ENCODE measurements at places on chromosomes 2 and 18.
A peak's percentile ranks its signal among the peaks of the same experiment; 100 is the strongest.

- DNase-seq = no peak
Measured at GRCh38 chr2:23662466-23662865, 264.5 kb downstream of the ATAD2B start.

DNA sequence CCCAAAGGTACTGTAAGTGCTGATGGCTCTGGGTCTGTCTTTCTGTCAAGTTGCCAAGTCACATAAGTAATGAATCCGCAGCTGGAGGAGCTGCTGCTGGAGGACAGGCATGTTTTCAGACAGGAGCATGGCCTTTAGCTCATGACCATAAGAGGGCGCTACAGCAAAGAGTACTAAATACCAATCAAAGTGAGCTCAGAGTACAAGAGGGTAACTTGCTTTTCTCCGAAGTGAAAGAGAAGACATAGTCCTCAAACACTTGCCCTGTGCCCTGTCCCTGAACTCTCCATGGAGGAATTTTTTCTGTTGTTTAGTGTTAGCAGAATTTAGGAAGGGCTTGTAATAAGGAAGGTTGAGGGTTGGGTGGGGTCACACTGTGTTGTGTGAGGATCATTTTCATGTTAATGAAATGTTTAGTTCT lies 58.0 kb upstream of the EML6 start:
- DNase-seq = no peak

GRCh38 chr2:24512404-24512803 lies 21.4 kb downstream of the NCOA1 start:
- no peak for DNase-seq

DNA sequence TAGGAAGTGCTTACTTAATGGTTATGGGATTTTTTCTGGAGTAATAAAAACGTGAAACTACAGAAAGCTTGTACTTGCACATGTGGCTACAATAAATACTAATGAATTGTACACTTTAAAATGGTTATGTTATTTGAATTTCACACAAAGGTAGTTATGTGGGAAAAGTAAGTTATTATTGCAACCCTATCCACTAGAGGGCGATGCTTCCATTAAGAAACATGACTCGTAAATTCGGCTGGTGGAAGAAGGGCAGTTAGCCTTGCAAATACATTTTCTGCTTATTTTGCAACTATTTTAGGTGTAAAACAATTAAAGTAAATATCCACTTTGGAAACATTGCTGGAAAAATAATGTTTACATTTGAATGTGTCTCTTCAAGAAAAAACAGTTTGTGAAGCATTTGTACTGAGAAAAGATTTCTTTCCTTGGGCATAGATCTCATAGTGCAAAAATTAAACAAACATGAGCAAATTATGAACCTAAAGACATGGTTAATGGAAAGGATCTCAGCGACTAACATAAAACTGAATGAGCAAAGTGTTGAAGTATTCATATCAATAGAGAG lies 68.1 kb upstream of the CSRNP3 start:
- no peak for DNase-seq

DNA sequence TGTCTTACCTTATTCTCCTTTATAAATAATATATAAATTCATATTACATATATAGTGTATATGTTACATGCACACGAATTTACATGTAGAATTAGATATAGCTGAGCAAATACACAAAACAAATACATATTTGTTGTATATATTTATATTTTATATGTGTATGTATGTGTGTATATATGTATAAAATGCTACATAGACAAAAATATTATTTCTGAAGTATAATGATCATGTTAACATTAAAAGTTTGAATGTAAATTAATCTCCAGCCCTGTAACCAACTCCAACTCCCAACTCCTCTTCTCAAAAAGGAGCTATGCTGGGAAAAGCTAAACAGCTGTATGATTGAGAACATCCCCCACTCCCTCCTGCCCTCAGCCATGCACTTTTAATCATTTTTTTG lies 42.7 kb upstream of the RND3 start:
- no peak for DNase-seq

DNA sequence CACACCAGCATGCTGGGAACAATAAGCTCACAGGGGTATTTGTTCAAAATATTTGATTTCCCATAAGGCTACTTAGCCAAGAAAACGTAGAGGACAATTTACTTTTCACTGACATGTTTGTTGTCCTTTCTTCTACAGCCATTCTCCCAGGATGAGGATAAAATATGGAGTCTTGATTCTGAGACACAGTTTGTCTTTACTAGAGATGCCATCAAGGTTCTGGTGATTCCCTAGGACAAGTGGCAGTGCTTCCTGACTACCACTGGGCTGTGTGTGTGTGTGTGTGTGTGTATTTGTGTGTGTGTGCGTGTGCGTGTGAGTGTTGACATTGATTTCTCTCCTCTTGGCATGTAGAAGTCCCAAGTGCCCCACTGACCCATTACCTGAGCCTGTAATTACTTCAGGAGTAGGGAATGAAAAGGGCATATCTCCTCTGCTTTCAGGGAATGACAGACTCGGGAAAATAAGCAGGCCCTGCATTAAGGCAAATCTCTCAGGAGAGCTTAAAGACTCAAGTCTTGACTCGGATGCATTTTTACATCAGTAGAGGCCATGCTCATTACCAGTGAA lies 761.6 kb downstream of the DCC start:
- no peak for DNase-seq

GRCh38 chr2:148493822-148494563 lies 150.6 kb upstream of the EPC2 start:
- no peak for DNase-seq

DNA sequence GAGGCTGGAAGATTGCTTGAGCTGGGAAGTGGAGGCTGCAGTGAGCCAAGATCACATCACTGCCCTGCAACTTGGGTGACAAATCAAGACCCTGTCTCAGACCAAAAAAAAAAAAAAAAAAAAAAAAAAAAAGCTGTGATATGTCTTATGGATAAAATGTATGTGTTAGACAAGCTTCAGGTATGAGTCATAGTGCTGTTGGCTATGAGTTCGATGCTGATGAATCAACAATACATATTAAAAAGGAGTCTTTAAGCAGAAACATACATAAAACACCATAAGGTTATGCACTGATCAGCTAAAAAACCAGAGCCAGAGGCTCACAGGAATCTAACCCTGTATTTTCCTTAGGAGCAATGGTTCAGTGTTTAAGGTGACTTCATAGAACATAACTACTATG lies 332.3 kb downstream of the NCKAP5 start:
- DNase-seq = no peak

DNA sequence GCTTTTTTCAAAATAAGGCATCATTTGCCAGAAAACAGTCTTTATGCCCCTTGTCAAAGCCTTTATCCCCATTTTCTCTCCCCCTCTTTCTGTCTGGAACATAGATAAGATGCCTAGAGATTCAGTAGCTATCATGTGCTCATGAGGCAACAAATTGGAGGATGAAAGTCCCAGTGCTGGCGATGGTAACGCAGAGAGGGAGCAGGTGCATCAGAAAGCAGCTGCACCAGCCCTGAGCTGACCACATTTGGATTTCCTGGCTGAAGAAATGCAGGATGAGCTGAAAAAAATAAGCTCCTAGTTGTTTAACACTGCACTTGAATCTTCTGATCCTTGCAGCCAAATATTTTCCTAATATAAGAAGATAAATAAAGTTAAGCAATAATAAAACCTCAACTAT lies 48.0 kb downstream of the LOXHD1 start:
- no peak for DNase-seq

- DNase-seq = peak; percentile 8
Measured at GRCh38 chr2:79511320-79511951, 1.4 kb upstream of the CTNNA2 start.

DNA sequence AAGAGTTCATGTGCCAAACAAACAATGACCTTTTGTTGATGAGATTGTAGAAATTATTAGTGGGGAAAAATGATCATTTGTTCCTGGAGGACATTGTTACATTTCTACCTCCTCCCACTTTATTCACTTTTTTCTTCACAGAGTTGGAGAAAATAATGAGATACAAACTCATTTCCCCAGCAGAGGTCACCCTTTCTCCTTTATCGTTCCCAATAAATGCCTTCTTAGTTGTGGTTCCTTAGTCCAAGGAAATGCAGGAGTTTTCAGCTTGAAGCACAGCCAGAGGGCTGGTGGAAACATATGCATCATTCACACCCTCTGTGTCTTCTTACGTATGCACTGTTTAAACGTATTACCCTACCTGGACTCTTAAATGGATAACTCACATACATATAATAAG lies 108.8 kb downstream of the SLC4A3 start:
- peak; percentile 56 for DNase-seq

GRCh38 chr18:45860971-45861370 lies 35.5 kb downstream of the SIGLEC15 start:
- DNase-seq = no peak

Data from SJSA1 (cell line).